ENCODE measurements at places on chromosomes 11 and 22. TPM values are rescaled to one million over a fixed set of nuclear protein-coding genes. Genes with fewer than 3 reads are reported as not detected.

GRCh38 chr11:76642341-76642740, 28.2 kb downstream of the LRRC32 start:
- DNase-seq, result no peak

DNA sequence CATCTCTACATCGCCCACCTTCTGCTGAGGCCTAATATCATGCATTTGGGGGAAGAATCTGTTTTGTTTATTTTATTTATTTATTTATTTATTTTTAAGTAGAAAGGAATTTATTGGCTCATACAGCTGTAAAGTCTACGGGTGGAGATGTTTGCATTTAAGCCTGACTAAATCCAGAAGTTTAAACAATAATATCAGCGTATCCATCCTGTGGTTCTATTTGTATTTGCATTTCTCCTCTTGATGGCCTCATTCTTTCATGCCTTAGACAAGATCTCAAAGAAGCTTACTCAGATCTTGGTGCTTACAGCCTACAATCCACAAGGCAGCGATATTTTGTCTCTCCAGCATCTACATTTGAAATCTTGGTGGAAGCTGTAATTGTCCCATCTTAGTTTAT, 67.1 kb upstream of the CARD18 start:
- DNase-seq, result no peak

DNA sequence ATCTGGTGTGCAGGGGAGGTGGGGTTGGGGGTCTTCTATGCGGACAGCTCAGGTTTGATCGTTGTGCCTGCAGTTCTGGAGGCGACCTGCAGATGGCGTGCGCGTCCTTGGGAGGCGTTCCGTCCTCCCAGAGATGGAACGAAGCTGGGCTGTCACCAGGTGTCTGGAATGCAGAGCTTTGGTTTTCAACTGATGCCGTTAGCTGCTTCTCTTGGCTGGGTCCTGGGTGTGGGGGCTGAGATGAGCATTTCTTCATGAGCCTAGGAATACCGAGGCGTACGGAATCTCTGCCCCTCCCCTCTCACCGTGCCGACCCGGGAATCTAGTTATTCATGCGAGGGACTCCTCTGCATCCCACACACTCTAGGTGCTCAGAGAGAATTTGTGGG, 98.6 kb downstream of the CEP164 start:
- peak; percentile 46 for DNase-seq

- DNase-seq, result no peak
Measured at GRCh38 chr22:36340621-36341020, 47.1 kb downstream of the MYH9 start.

GRCh38 chr11:26936109-26936508, 57.8 kb upstream of the FIBIN start:
- DNase-seq, result no peak

DNA sequence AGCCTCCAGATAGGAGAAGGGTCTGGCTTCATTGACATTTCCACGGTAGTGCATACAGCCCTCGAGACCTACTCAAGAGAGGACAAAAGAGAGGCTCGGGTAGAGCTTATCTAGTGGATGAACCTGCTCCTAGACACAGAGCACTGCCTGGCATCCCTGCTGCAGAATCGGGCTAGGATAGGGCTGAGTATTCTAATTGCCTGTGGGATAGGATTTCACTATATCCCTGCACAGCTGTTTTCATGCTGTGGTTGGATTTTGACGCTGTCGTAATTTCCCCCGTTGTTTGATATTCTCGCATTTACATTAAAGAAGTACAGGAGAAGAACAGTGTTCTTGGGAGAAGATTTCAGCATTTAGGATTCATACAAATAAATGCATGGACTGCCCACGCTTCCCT, 107.8 kb downstream of the KIRREL3 start:
- DNase-seq, result no peak

DRD4 gene
- polyA plus RNA-seq, result 7.5 TPM

DNA sequence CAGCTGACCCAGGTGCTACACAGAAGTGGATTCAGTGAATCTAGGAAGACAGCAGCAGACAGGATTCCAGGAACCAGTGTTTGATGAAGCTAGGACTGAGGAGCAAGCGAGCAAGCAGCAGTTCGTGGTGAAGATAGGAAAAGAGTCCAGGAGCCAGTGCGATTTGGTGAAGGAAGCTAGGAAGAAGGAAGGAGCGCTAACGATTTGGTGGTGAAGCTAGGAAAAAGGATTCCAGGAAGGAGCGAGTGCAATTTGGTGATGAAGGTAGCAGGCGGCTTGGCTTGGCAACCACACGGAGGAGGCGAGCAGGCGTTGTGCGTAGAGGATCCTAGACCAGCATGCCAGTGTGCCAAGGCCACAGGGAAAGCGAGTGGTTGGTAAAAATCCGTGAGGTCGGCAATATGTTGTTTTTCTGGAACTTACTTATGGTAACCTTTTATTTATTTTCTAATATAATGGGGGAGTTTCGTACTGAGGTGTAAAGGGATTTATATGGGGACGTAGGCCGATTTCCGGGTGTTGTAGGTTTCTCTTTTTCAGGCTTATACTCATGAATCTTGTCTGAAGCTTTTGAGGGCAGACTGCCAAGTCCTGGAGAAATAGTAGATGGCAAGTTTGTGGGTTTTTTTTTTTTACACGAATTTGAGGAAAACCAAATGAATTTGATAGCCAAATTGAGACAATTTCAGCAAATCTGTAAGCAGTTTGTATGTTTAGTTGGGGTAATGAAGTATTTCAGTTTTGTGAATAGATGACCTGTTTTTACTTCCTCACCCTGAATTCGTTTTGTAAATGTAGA, 1.7 kb downstream of the MALAT1 start:
- DNase-seq, result no peak

DNA sequence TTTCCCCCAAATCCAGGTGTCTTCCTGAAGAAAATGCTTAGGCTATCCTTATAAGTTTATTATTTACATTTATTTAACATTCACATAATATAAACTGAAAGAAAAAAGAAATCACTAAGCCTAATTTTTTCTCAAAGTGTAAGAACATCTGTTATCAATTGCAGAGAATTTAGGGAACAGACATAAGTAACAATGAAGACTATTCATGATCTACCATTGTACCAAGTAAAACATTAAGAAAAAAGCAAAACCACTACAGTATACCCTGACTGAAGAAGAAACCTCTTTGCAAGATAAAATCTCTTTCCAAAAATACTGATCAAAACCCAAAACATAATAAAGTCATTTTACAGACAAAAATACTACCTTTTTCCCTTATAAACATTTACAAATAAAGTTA, 60.5 kb downstream of the NUP98 start:
- no peak for DNase-seq

SPTBN2 gene
- polyA plus RNA-seq, result 41.8 TPM

OR51D1 gene
- not detected for polyA plus RNA-seq

C22orf42 gene
- polyA plus RNA-seq, result not detected

- DNase-seq, result no peak
Measured at GRCh38 chr11:19723572-19724342, 11.1 kb downstream of the NAV2 start.

- no peak for DNase-seq
Measured at GRCh38 chr22:30158744-30159500, 78.7 kb downstream of the HORMAD2 start.

DNA sequence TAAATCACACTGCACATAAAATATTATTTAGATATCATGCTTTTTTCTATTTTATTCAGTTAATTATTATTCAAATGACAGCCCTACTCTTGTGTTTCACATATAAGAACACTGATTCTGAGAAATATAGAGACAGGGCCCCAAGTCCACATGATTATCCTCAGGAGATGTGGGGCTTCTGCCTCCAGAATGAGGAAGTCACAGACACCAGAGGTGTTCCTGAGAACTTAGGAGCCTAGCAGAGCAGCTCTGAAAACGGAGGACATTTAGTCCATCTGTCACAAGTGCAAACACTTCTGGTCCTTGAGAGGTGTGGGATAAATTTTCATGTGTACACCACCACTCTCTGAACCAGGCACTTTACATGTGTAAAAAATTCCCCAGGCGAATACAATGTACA, 26.2 kb downstream of the TRIM66 start:
- no peak for DNase-seq

GRCh38 chr11:83278351-83278750, 7.8 kb downstream of the CCDC90B start:
- no peak for DNase-seq

DNA sequence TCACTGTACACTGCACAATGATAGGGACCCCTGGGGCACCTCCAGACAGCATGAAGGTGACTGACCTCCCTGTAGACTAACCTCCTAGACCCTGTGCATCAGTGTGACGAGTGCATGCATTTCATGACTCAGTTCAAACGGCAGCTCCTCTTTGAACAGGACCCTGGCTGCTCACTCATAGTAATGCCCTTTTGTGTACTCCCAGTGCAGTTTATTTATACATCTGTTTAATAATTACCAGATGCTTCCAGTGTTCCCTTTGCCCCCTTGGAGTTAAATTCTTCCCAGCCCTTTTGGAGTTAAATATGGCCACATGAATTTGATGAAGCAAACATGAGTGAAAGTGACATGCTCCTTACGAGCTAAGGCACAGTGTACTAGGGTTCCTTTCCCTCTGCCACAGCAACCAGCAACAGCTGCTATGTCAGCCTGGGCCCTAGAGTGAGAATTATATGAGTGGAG, 72.4 kb downstream of the PANX1 start:
- DNase-seq, result no peak

GAL3ST3 gene
- polyA plus RNA-seq, result 3.6 TPM

DNA sequence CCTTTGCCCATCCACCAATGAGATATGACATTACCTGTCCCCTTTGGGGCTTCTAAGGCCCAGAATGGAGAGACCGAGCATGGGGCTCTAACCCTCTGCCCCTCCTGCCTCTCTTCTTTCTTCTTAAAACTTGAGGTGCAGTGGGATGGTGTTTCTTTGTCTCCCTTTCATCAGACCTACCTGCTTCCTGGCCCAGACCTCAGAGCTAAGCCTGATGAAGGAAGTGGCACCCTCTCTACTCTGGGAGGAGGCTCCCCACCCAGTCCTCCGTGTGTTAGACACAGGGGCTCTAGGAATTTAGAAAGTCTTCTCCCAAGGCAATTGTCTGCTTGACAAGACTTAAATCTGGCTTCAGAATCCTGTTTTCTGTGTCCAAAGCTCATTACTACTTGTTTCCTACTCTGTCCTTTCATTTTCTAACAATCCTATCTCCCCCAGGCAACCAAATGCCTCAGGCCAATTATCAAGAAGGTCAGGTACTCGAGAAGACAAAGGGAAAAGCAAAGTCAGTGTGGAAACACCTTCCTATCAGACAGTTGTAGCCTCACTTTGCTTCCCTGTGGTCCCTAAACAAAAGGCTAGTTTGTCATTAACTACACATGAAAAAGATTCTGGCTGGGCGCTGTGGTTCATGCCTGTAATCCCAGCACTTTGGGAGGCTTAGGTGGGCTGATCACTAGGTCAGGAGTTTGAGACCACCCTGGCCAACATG, 20.3 kb upstream of the PARVA start:
- no peak for DNase-seq

ADAMTS15 gene
- 65.2 TPM for polyA plus RNA-seq

DNA sequence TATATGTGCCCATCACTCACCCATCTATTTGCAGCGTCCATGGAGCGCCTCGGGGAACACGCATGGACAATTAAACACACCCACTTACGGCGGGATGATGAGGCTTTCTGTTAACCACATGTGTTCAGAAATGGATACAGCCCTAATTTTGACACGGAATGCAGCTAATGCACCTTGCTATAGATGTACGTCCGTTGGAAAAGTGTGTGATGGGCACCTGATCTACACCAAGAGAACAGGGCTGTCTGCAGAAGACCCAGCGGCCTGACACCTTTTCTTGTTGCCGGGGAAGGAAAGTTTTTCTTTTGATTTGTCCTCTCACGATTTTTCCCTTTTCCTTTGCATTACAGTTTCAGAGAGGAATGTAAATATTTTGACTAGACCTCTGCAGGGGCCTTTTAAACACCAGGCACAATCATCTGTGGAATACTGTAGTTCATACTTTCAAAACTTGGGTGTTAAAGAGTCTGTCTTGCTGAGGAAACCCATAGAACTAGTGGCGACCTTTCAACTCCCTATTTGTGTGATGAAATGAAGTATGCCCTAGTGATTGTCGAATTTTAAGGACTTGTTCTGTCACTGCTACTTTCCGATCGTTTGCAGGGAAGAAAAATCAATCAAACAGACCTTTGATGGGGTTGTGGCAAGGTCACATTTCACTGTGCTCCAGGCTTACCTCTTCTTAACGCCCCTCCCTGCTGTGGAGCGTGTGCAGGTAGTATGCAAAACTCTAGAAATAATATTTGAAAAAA, 16.5 kb upstream of the PAX6 start:
- DNase-seq, result no peak

DNA sequence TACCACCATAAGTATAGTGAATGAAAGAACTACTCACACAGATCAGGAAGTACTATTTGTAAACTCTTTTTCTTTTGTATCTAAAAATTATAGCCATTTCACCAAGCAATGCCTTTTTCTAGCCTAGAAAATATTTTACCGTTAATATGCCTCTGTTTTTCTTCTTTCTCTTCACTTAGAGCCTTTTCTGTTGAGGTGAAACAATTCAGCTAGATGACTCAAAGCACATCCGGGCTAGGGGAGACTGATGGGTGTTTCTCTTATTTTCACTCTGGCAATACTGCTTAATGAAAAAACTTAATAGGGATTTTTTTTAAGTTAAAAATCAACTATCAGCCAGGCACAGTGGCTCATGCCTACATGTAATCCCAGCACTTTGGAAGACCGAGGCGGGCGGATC, 93.3 kb downstream of the SGSM3 start:
- DNase-seq, result no peak

THY1 gene
- polyA plus RNA-seq, result 70.0 TPM

DNA sequence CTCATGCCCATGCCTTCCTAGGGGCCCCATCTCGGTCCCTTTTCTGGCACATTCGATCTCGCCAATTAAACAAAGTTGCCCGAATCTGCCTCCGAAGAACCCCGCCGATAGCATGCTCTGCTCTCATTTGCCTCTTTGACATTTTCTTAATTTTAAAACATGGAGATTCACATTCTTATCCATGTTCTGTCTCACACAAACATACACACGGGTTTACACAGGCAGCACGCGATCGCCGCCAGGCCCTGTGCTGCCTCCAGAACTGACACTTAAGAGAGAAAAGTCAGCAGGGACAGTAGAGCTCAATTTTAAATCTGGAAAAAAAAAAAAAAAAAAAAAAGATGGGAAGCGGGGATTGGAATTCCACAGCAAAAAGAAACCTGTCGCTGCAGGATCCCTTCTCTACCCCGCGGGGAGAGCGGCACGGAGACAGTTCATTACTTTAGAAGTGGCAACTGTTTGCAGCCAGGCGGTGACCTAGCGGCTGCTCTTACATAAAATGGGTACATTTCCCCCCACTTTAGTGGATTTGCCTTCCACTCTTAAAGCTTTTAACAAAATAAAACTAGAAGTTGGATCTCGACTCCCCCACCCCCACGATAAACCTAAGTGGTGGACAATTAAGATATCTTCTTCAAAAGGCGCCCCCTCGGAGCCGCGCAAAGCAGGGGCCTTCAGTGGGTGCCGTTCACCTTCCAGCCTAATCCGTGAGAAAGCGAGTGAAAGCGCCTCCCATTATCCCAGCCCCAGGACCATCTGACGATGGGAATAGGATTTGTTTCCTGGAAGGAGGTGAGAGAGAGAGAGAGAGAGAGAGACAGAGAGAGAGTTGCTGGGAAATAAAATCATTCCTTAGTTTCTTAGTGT, 13.7 kb downstream of the PAX6 start:
- DNase-seq, result no peak

DNA sequence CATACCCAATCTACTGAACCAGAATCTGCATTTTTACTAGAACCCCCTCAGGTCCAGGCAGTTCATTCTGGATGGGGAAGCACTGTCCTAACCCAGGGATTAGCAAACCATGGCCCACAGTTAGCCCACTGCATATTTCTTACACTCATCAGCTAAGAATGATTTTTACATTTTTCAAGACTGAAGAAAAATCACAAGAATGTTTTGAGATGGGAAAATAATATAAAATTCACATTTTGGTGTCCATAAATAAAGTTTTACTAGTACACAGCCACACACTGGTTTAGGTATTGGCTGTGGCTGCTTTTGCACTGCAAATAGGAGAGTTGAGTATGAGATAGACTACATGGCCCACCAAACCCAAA, 59.4 kb downstream of the PPFIBP2 start:
- no peak for DNase-seq
